ENCODE measurements at places on chromosomes 5 and 9.

GRCh38 chr5:102654559-102655349 is 100.4 kb upstream of the PAM start:
- no peak for DNase-seq

DNA sequence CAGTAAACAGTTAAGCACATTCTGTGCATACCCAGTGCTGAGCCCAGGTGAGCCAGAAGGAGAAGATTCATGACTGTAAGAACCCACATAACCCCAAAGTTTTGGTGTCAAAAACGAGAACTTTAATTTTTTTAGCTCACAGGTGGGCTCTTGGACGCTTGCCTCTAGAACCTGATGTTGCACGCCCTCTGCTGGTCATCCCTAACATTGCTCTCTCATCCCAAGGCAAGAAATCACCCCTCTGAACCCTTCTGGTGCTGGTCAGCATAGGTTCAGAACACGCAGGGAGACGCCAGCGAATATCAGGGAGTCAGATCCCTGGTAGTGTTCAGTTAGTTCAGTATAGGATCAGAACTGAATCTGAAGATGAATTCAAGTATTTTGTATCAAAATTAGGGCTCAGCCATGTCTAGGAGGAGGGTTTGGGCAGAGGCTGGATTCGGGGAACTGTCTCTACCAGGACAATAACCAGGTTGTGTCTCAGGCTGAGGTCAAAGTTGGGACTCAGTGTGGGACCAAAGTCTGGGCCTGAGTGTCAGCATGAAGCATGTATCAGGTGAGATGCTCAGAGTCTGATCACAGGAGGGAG is 4.1 kb upstream of the DNAJB5 start:
- DNase-seq, result peak; percentile 49

DNA sequence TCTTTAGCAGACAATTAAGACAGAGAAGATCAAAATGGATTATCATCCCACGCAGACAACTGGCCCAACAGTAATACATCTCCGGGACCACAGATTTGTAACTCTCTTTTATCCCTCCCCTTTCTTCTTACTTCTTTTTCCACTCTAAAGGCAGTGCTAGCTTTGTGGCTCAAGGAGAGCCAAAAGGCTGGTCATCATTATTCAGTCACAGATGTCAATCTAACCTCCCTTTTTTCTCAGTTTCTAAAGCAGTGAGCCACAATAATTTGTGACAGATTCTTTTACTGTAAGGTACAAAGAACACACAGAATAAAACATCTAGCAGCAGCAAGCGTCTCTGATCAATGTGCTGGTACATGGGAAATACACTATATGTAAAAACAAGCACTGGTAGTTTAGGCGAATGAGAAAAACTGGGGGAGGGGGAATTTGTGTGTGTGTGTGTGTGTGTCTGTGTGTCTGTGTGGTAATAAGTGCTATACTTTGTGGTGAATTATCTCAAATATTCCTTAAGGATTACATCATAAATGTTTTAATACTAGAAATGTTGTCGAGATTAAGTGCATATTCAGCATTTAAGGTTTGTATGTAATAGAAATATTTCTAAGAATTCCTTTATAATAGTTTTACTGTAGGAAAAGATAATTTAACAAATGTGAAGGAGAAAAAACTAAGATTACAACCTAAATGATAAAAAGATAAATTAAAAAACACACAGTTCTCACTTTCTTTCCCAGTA is 140.2 kb downstream of the DENND1A start:
- no peak for DNase-seq

DNA sequence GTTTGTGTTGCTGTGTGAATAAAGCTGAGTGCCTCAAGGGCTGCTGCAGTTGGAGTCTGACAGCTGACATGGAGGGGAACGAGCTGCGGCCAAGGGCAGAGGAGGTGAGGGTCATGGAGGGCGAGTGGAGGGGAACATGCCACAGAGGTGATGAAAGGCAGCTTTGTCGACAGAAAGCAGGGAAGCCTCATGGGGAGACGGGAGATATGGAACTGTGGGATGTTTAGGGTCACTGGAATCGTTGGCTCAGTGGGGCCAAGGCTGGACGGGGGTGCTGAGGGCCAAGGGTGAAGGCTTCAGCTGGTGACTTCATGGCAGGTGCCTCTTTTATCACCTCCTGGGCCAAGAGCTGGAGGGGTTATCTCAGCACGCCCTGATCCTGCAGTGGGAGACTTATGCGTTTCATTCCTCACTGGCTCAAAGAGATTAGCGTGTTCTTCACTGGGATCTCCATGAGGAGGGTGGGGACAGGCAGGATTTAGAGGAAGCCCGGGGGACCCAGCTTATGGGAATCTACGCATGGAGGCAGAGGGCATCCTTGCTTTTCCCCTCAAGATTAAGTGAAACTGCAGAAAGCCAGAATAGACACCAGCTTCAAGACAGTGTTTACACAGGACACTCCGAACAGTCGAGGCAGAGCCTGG is 42.2 kb downstream of the FAM240B start:
- no peak for DNase-seq

GRCh38 chr5:176994460-176995121 is 12.0 kb downstream of the UIMC1 start:
- no peak for DNase-seq

DNA sequence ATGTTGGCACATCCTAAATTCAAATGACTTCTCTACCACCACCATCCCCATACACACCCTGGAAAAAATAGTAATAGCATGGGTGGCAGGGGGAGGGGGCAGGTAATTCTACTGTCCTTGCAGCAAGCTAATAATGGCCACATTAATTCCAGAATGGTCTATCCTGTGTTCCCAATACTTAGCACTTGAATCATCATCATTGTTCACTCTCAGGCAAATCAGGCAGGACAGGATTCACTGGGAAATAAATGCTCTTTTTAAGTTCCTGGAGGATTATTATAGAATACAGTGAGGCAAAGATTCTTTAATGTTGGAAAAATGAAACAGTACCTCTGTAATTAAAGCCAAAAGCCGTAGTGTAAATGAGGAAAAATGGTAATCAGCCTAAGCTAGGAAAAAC is 254.5 kb downstream of the ARRDC3 start:
- no peak for DNase-seq

All from T-helper 2 cell (primary cell).